Right renal pelvis (tissue), 4 donors: ENCODE measurements at places on chromosomes 11 and 22. TPM values are rescaled to one million over a fixed set of nuclear protein-coding genes. Genes with fewer than 3 reads are reported as not detected.

Gene PDE3B
- polyA plus RNA-seq = 8.6 TPM

Gene KCNJ5
- polyA plus RNA-seq = 4.4 TPM

Gene KCNE3
- 27.6 TPM for polyA plus RNA-seq

Gene RIMBP3B
- polyA plus RNA-seq = not detected

Gene ASRGL1
- 49.1 TPM for polyA plus RNA-seq

Gene CHRM4
- 0.34 TPM for polyA plus RNA-seq

Gene KRTAP5-7
- polyA plus RNA-seq = not detected

Gene OR51T1
- polyA plus RNA-seq = not detected

Gene OR4S1
- not detected for polyA plus RNA-seq

Gene POU2AF2
- not detected for polyA plus RNA-seq

Gene COA4
- polyA plus RNA-seq = 71.7 TPM

Gene ZBTB16
- polyA plus RNA-seq = 1.4 TPM

Gene SLC39A13
- polyA plus RNA-seq = 55.1 TPM

Gene OR51B2
- not detected for polyA plus RNA-seq

Gene NUCB2
- 87.6 TPM for polyA plus RNA-seq

Gene GSTT2B
- 22.4 TPM for polyA plus RNA-seq

Gene NXPE1
- not detected for polyA plus RNA-seq

Gene YPEL4
- polyA plus RNA-seq = 1.5 TPM

Gene OR52A1
- 0.03 TPM for polyA plus RNA-seq

Gene HPX
- 3.3 TPM for polyA plus RNA-seq

Gene E2F8
- polyA plus RNA-seq = 9.2 TPM

Gene OR4C3
- not detected for polyA plus RNA-seq

Gene CWC15
- 116 TPM for polyA plus RNA-seq

Gene IL17REL
- polyA plus RNA-seq = 0.03 TPM

Gene DNAJB7
- 0.31 TPM for polyA plus RNA-seq

Gene MMP1
- polyA plus RNA-seq = 0.17 TPM

Gene PGM2L1
- polyA plus RNA-seq = 3.9 TPM

Gene MALAT1
- 567 TPM for polyA plus RNA-seq

Gene ART5
- 2.8 TPM for polyA plus RNA-seq

Gene UPK2
- 47.4 TPM for polyA plus RNA-seq

Gene C11orf16
- 1.0 TPM for polyA plus RNA-seq

Gene TREH
- polyA plus RNA-seq = 0.41 TPM

Gene KDM4E
- 0.24 TPM for polyA plus RNA-seq

Gene HSPB2
- 2.0 TPM for polyA plus RNA-seq
